ENCODE measurements at places on chromosomes 1 and 21.

DNA sequence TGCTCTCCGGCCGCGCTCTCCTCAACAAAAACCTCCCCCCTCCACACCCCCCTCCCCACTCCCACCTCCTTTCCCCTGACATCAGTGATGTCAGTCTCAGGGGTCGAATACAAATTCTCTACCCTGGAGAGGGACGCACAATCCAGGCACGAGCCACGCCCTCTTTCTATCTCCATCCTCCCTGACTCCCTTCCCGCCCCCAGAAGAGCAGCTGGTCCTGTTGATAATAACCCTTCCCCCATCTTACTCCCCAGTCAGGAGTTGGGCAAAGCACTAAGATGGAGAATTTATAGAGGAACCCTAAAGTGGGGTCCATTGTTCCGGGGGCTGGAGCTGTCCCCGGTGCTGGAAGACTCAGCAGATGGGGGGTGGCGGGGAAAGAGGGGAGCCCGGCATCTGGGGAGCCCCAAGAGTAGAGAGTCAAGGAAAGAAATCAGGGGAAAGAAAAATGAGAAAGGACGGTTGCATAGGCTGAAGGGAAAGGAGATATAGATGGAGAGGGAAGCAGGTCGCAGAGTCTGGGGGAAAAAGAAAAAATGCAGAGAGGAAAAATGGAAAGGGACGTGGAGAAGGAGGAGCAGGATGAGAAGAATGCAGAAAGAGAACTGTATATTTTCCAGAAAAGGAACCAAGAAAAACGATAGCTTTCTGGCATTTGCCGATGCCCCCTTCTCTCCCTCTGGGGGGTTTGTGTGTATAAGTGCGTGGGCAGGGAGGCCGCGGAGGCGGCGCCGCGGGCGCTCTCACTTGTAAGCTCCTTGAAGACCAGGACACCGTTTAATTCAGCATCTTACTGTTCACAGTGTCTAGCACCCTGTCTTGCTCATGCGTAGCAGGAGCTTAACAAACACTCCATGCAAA, at the start of gene CELF3:
TSS of gene CELF3 (minus strand) at position 33 of the 861 bp plus-strand sequence. CDS start 783 bp downstream, outside the sequence.
- no peak for DNase-seq

DNA sequence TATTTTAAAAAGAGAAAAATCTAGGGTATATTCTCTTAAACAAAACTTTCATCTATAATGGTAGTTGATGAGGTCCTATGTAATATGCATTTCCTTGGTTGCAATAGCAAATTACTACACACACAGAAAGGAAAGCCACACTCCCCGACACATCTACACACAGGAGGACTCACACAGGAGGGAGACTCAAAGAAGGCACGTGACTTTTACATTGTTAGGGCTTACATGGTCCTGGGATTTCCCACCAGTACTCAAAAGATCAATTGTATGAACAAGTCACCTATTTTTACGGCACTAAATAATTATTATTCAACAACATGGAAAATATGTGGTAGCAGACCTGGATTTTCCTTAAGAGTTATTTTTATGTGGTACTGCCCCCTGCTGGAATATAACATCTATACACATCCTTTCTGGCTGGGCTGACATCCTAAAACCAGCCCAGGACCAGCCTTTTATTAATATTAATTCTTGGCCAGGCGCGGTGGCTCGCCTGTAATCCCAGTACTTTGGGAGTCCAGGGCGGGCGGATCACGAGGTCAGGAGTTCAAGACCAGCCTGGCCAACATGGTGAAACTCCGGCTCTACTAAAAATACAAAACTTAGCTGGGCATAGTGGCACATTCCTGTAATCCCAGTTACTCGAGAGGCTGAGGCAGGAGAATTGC, 33.9 kb upstream of the LGALS8 start:
- DNase-seq: peak; percentile 37

DNA sequence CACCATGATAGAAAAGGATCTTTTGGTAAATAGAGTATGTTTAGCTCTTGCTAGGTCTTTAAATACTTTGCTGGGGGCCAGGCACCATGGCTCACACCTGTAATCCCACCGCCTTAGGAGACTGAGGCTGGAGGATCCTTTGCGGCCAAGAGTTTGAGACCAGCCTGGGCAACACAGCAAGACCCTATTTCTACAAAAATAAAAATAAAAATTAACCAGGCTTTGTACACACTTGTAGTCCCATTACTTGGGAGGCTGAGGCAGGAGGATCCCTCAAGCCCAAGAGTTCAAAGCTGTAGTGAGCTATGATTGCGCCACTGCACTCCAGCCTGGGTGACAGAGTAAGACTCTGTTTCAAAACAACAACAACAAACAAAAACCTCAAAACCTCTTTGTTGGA, 1.1 kb upstream of the KCNE2 start:
- DNase-seq: no peak

DNA sequence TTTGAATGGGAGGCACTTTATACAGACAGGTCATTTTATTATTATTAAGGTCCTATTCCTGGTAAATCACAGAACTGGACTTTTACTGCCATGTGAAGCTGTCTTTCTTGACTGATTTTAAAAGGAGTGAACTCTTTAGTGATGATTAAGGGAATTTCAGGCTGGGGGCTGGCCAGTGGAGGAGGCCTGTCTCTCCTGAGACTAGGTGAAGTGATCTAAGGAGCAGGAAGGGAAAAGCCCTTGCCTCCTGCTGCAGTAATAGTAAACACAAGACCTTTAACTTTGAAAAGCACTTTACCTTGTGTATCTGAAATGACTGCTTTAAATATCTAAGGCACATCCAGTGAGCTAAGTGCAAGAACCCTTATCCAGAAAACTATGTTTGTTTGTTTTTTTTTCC, 118.0 kb upstream of the SPAG17 start:
- DNase-seq: no peak

- DNase-seq: no peak
Observed at GRCh38 chr1:155137154-155137949, 1.7 kb downstream of the SLC50A1 start.

- no peak for DNase-seq
Observed at GRCh38 chr1:1239614-1240347, 6.7 kb downstream of the C1QTNF12 start.

DNA sequence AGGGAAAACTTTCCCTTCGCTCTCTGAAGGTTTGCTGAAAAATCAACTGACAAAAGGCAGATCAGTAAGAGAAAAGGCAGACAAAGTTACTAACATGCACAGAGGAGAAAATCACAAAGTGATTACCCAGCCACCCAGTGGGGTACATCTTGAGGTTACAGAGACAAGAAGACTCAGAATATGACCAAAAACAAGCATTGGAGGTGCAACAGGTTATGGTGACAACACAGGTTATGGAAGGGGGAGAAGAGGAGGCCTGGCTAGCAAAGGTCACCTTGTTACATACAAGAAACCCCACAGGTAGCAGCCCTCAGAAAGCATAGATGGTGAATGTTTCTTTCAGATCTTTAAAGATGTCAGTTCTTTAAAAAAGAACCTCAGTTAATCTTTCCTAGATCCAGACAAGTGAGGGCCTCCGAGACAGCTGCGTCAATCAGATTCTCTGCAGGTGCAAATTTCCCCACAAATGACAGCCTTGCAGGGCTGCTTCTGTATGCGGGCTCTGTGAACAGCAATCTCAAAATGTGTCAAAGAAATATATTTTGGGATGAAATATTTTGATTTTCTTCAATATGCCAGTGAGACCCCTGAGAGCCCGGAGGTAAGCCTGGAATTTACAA, 207.6 kb upstream of the RAB4A start:
- no peak for DNase-seq

DNA sequence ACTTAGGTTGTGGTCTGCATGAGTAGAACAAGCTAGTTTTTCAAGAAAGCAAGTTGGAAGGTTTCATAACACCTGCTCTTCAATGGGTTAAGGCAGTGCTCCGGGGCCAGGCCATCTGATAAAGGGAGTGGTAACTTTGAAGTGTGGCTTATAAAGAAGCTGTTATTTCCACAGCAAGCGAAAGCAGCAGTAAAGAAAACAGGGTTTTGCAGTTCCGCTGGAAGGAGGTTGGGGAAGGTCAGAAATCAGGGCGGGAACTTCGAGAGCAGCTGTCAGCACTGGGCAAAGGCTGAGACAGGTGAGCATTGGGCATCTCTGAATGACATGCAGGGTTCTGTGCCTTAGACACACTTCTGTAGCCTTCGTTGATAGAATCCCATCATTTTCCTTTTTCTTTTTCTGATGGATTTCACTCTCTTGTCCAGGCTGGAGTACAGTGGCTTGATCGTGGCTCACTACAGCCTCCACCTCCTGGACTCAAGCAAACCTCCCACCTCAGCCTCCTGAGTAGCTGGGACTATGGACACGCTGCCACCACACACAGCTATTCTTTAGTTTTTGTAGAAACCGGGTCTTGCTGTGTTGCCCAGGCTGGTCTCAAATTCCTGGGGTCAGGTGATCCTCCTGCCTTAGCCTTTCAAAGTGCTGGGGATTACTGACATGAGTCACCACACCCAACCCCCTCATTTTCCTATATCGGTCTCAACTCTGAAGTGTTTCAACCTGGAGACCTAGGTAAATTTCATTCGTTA, 20.5 kb downstream of the TMEM51 start:
- peak; percentile 73 for DNase-seq

DNA sequence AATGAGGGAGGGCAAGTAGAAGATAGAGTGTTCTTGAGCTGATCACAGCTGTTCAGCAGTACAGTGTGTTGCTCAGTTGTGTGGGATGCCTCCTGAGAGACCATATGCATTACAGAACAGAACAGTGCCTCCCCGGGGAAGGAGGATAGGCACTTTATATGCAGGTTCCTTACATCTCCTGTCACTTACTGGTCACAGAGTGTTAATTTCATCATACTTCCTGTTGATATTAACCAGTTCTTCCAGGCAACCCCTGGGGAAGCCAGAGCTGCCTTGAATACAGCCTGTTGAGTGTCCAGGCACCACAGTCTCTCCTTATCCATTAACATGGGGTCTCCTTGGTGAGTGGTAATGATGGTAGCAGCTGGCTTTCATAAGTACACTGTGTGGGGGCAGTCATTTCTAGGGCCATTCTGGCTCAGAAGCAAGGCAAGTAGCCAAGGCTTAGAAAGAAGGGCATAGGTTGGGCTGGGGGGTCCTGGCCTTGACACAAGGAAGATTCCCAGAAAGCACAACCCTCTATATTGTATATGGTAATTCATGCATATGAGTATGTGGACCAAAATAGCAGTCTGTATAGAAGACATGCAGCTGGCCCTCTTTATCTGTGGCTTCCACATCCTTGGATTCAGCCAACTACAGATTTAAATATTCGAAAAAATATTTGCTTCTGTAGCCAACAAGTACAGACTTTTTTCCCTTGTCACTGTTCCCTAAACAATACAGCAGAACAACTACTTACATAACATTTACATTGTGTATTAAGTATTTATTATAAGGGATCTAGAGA, 142.4 kb downstream of the ZP4 start:
- no peak for DNase-seq

DNA sequence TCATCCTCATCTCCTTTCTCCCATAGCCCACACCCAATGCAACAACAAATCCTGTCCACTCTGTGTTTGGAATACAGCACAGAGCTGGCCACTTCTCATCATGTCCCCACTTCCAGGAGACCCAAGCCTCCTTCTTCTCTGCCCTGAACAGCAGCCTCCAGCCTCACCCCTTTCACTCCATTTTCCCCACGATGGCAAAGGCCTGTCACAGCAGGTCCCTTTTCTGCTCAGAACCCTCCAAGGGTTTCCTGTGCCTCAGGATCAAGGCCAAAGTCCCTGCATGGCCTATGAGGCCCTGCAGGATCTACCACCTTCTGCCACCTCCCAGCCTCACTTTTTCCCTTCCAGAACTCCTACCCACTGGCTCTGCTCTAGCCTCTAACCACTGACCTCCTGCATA, 78.5 kb downstream of the CSMD2 start:
- DNase-seq: no peak

DNA sequence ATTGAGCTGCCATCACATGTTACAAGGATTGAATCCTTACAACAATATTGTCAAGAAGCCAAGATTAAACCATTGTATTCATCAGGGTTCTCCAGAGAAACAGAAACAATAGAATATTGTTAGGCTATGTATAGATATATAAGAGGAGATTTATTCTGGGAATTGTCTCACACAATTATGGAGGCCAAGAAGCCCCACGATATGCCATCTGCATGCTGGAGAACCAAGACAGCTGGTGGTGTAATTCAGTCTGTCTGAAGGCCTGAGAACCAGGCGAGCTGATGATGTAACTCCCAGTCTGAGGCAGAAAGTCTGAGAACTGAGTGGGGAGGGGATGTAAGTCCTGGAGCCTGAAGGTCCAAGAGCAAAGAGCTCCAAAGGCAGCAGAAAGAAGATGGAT, 14.5 kb upstream of the TTF2 start:
- DNase-seq: no peak

GRCh38 chr1:33128781-33129180, 47.8 kb downstream of the AZIN2 start:
- DNase-seq: no peak

DNA sequence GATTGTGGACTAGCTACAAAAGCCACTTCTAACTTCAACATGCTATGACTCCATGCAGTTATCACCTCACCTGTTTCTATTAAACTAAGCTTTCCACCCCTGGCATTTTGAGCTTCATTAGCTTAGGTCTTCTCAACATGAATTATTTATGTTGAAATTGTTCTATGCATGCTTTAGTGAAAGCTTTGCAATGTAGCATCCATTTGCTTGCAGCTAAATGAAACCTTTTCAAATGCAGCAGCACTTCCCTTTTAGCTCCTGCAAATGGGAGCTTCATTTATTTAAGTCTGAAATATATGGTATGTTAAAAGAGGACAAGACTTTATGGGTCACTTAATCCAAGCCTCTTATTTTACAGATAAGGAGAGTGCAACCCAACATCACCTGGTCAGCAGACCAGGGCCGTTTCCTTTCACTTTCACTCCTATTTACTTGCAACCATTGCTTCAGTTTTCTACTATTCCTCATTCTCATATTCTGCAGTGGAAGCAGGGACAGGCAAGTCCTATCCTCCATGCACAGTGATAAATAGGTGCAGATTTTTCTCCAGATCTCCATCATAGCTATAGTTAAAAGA, 56.4 kb upstream of the SAMSN1 start:
- no peak for DNase-seq

DNA sequence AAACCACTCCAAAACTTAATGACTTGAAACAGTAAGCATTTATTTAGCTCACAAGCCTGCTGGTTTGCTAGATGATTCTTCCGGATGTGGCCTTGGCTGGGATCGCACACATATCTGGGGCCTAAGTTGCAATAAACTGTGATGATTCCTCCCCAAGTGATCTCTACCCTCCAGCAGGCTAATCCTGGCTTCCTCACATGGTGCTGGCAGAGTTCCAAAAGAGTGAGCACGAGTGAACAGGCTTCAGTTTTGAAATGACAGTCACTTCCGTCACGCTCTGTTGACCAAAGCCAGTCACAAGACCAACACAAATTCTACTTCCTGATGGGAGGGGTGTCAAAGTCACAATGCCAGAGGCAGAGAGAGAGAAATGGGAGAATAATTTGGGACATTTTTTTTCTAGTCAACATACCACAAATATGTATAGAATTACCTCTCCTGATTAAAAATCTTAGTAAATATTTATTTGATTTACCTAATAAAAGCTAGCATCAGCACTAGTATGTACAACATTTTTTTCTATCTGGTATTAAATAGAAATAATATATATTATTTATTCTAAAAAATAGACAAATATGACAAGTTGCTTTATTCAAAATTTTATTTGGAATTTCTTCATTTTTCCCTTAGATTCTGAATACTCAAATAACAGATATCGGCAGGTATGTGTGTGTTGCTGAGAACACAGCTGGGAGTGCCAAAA, 292.7 kb downstream of the TPR start:
- peak; percentile 4 for DNase-seq

- DNase-seq: no peak
Observed at GRCh38 chr1:194533641-194534040, 1347.2 kb upstream of the B3GALT2 start.

- DNase-seq: no peak
Observed at GRCh38 chr1:25609921-25610320, 6.7 kb upstream of the MAN1C1 start.

GRCh38 chr1:94300731-94301130, 63.3 kb upstream of the ARHGAP29 start:
- DNase-seq: no peak

Measured in Caco-2 (cell line).